Activated CD8-positive, alpha-beta memory T cell treated with anti-CD3 and anti-CD28 coated beads, Interleukin-2, amount 50 U/mL, for 4 hours (primary cell): ENCODE measurements at places on chromosomes 5 and 9.

GRCh38 chr9:130755377-130756007, 61.9 kb downstream of the EXOSC2 start:
- no peak for DNase-seq

GRCh38 chr5:111643499-111643898, 113.5 kb downstream of the NREP start:
- no peak for DNase-seq

DNA sequence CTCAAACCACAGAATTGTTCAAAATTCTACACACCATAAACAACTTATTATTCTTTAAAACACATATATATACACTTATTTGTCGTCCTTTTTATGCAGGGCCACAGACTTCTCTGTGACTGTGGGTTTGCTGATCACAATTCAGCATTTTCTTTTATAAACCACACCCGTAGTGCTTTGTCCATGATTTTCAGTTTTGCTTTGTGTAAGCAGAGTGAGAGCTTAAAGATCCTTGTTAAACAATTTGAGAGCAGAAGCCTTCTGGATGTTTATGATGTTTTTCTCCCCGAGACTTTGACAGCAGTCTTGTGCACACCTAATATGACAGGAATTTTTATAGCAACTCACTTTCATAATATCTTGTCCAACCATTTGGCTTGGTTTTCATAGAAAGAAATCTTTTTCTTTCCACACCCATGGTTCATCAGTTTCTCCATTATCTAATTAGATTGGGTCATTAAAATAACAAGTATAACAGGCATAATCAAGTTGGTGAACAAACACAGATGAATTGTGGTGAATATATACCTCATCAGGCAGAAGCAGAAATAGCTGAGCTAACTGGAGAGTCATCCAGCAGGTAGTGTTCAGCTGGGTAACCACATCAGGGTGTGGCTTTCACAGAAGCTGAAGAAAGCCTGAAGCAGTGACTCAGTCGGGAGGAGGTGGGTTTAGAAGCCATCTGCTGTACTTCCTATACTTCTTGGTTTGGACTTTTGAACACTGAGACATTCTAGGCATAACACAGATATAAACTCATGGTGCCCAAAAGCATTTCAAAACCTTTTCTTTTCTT, 232.8 kb downstream of the DOCK8 start:
- DNase-seq = peak; percentile 70

- DNase-seq = no peak
These were observed 91.8 kb upstream of the CCDC112 start for GRCh38 chr5:115388240-115388639.

DNA sequence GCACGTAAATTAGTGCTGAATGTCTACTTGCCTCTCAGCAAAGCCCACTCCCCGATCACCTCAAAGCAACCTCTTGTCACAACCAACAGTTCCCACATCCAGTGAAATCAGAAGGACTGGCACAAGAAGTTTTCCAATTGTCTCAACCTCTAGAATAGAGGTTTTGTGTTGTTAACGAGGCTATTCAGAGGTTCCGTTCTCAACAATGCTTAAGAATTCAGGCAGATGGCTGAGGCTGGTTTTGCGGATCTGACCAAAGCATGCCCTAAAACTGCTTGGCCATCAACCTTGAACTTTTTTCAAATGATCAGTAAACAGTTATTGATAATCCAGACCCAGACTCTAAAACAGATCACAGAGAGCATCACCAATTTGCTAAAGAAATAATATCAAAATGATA, 52.9 kb downstream of the MAPKAP1 start:
- no peak for DNase-seq

DNA sequence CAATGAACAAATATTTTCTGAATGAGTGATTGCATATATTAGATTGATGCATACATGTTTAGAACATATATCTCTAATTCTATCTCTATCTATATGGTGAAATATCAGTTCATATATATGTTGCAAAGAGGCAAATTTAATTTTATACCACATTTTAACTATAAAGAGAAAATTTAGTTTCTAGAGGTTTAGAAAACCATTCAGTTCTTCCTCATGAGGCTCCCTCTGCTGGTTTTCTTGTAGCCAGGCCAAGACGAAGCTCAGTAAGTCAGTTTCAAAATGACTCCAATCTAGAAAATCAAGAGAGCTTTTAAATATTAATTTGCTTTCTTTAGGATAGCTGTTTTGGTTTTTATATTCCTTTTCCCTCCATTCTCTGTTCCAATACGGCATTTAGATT, 312.1 kb downstream of the TMEM232 start:
- no peak for DNase-seq

DNA sequence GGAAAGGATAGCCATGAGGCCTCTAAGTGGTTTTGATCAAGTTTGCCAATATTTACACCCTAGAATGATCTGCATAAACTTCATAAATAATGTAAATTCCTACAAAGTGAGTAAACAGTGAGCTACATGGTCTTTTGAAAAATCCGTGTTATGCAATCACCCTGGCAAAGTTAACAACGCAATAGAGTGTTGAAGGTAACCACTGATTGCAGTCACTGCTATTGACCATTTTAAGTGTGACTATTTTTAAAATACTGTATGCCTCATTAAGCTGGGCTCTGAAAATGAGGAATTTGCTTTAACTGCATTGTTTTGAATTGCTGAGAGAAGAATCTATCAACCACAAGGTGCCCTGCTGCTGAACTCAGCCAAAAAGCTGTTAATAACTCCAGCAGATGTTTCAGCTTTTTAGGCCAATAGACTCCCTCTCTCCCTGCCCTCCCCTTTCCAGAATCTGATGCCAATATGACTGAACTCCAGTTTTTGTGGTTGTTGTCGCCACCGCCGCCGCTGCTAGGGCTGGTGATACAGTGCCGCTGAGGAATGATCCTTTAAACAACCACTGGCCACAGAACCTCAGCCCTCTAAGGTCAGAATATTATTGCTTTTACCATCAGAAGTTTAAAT, 35.3 kb upstream of the SMARCA2 start:
- DNase-seq = no peak

DNA sequence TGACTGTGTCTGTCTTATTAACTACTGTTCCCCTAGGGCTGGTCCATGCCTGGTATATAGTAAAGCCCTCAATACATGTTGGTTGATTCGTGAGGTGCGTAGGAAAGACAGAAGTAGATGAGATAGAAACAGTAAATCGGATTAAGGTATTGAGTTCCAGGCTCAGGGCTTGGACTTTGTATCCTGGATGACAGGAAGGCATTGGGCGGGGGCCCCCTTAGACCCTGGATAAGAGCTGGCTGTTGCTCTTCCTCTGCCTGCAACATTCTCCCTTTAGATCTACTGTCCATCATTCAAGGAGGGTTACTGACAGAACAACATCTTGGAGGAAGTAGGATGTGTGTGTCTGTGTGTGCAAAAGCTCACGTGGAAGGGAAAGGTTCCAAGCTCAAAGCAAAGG, 31.2 kb upstream of the CTNNA1 start:
- no peak for DNase-seq

- no peak for DNase-seq
These were observed 138.6 kb upstream of the PPP2R2B start for GRCh38 chr5:147017191-147017590.

GRCh38 chr9:99361817-99362216, 139.7 kb downstream of the SEC61B start:
- no peak for DNase-seq

- no peak for DNase-seq
These were observed 23.0 kb upstream of the ADAMTS2 start for GRCh38 chr5:179368126-179368805.

DNA sequence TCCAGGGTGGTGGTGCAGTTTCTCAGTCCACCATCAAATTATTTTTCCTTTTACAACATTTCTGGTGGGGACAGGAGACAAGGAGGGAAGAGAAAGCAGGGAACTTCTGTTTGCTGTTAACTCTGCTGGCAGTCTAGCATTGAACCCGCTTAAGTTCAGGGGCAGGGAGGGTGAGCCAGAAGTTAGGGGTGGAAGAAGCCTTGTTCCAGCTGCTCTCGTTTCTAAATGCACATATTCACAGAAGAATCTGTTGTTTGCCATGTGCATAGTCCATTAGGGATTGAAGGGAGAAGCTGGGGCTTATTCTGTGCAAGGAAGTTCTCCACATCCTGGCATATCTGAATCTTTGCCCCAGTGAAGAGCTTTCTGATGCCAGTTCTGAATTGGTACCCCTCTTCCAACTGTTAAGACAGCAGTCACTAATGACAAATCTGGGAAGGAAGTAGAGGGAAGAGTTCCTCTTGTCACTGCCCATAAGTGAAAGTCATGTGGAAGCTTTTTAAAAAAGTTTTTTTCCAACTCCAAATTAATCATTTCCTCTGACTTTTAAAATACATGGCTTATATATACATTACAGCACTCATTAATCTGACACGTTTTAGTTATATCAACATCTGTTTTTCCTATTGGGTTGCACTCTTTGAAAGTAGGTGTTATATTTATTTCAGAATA, 32.6 kb upstream of the ACOT12 start:
- DNase-seq = no peak

GRCh38 chr9:98280574-98280973, 25.1 kb upstream of the TBC1D2 start:
- no peak for DNase-seq

- no peak for DNase-seq
These were observed 197.0 kb downstream of the TRPM3 start for GRCh38 chr9:70924380-70924779.

- no peak for DNase-seq
These were observed 162.9 kb upstream of the ACOT12 start for GRCh38 chr5:81556809-81557208.

DNA sequence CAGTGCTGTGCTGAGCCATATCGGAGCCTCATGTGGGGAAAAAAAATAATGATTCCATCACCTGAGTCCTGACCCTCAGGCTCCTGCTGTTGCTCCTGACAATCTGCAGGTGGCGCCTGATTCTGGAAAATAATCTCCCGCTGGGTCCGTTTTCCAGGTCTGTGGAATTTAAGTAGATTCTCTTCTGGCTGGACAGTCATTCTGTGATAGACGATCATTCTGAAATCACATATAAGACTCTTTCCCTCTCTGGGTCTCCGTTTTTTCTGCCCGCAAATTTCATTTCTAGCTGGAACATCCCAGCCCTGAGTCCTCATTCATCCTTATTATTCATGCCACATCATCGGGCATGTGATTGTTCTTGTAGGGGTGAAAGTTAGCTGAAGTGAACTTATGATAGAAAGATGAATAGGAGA, 22.1 kb upstream of the STXBP1 start:
- no peak for DNase-seq

DNA sequence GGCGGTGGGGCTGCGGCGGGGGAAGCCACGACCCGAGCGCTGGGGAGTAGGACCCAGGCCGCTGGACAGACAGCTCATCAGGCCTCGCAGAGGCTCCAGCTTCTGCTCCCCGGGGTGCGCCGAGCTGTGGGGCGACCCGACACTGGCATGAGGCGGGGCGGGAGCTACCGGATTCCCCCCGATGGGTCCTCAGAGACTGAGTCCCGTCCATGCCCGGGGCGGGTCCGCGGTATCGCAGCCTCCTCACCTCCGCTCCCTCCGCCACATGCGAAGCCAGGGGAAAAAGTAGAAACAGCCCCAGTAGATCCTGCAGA, 2.6 kb upstream of the CCL27 start:
- no peak for DNase-seq

- no peak for DNase-seq
These were observed 648.5 kb downstream of the MTRR start for GRCh38 chr5:8517456-8517855.

- no peak for DNase-seq
These were observed 57.7 kb upstream of the MAMDC2 start for GRCh38 chr9:69985971-69986370.

DNA sequence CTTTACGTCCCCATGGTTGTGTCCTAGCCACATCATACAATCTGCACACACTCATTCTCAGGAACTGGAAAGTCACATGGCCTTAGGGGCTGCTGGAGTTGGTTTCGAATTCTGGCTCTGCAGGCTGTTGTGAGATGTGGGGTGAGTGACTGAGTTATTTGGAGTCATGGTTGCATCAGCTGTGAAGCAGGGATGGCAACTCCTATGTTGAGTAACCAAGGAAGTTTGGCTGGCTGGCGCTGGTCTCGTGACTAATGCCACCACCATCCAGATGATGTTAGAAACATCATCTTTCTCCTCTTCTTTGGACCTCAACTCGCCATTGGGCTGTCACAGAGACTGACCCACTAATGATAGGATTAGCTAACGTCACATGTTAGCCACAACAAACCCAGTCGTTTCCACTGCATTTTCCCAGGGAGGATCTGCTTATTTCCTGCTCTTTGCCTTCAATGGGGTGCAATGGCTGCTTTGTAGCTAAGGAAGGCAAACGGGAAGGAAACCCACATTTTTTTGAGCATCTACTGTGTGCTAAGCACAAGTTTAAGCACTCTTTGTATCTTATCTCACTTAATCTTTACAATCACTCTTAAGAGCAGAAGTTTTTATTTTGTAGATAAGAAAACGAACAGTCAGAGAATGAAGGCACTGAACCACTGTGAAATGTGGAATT, 78.1 kb upstream of the UBTD2 start:
- no peak for DNase-seq

GRCh38 chr5:168104811-168105481, 186.5 kb upstream of the WWC1 start:
- DNase-seq = no peak

- no peak for DNase-seq
These were observed 52.4 kb upstream of the SYNPO start for GRCh38 chr5:150587856-150588595.

DNA sequence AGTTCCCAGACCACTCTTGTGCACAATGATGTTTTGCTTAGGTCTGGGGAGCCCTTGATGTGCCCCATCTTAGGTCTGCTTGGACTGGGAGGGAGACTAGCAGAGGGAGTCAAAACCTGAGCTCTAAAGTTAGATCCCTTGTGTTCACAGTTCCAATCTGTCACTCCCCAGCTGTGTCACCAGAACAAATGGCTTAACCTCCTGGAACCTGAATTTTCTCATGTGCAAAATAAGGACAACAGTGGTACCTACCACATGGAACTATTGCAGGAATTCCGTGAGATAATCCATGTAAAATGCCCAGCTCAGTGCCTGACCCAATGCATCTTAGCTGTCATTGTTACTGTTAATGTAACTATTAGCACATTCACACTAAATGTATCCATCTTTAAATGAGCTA, 45.5 kb downstream of the GALNT10 start:
- DNase-seq = no peak

DNA sequence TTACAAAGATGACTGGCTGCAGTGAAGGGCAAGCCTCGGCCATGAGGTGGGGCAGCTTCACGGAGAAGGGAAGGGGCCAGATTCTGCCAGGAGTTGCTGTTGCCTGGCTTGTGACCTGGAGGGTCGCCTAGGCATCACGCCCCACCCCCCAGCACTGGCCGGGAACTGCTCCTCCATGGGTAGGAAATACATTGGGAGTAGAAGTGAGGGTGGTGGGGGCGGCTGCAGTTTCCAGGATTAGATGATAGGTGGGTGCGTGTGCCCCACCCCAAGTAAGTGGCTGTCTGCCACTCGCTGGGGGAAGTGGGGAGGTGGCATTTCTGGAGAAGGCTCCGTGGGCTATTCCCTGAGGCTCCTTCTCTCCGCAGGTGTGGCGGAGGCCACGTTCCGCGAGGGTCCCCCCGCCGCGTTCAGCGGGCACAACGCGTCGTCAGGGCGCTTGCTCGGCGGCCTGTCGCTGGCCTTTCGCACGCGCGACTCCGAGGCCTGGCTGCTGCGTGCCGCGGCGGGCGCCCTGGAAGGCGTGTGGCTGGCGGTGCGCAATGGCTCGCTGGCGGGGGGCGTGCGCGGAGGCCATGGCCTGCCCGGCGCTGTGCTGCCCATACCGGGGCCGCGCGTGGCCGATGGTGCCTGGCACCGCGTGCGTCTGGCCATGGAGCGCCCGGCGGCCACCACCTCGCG, 16.9 kb downstream of the CRB2 start:
- DNase-seq = no peak
